HFF-Myc (cell line): ENCODE measurements at places on chromosomes 3 and 15.

- no peak for DNase-seq
Observed at GRCh38 chr15:77179541-77179998, 108.7 kb upstream of the TSPAN3 start.

GRCh38 chr3:40116478-40117177 is 192.9 kb upstream of the EIF1B start:
- DNase-seq: no peak

DNA sequence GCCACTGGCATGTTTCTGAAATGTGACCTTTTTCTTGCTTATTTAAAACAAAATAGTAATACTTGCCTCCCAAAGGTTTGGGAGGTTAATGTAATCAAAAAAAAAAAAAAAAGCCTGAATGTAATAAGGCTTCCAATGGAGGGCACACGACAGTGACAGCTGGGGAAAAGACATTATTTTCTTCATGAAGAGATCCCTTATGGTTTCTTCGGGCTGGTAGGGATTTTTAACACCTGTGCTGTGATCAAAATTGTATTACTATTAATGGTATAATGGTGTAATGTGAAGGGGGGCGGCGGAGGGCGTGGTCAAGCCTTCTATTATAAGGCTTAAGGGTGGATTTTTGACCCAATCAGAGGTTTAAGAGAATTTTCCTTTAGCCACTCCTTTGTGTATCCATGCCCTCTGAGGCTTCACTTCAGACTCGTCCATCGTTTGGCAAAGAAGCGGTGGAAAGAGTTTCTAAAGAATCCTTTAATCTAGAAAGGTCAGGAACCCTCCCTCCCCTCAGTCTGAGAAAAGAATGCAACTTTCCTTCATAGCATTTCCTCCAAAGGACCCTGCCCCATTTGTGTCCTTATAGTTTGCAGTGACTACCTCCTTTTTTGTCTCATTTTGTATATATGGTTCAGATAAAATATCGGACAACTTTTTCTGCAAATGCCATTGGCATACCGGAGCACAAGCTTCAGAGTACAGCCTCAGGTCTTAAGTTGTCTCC is 89.5 kb upstream of the CHD2 start:
- peak; percentile 78 for DNase-seq

GRCh38 chr15:76299786-76300185 is 11.5 kb downstream of the ETFA start:
- no peak for DNase-seq

DNA sequence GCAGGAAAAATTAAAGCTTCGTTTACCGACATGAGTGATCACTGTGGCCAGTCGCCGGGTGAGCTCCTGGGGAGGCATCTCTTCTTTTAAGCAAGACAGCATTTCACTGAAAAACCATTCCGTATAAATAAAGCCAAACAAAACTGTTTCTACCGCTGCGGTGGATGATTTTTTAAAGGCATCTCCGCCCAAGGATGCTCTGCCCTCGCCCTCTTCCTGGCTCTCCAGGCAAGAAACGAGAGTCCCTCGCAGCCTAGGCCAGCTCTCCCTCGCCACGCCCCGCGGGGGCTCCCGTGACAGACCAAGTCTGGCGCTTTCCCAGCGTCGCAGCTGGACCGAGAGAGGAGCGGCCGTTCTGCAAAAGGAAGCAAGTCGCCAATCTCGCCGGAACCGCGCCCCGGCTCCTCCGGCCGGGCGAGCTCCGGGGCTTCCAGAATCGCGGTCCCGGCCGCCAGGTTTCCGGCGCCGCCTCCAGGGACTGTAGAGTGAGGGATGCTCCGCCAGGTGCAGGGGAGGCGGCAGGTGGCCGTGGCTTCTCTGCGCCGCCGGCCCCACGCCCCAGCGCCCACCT is 458 bp downstream of the MCF2L2 start:
- DNase-seq: no peak

- no peak for DNase-seq
Observed at GRCh38 chr15:61736790-61737189, 323.5 kb downstream of the VPS13C start.

GRCh38 chr15:73944161-73945129 is 18.2 kb downstream of the LOXL1 start:
- no peak for DNase-seq

- no peak for DNase-seq
Observed at GRCh38 chr15:69385831-69386230, 28.3 kb upstream of the KIF23 start.

GRCh38 chr3:8571256-8571655 is 69.6 kb downstream of the LMCD1 start:
- DNase-seq: no peak

GRCh38 chr3:29972320-29972993 is 633.9 kb upstream of the TGFBR2 start:
- no peak for DNase-seq

- no peak for DNase-seq
Observed at GRCh38 chr15:66981771-66982170, 83.6 kb upstream of the SMAD3 start.

DNA sequence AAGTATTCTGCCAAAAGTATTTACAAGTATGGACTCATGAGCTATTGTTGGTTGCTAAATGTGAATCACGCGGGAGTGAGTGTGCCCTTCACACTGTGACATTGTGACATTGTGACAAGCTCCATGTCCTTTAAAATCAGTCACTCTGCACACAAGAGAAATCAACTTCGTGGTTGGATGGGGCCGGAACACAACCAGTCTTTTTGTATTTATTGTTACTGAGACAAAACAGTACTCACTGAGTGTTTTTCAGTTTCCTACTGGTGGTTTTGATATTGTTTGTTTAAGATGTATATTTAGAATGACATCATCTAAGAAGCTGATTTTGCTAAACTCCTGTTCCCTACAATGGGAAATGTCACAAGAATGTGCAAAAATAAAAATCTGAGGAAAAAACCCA is 30.3 kb downstream of the SYNM start:
- no peak for DNase-seq
